Fibroblast of skin of back (primary cell): ENCODE measurements at places on chromosomes 2 and 18.

DNA sequence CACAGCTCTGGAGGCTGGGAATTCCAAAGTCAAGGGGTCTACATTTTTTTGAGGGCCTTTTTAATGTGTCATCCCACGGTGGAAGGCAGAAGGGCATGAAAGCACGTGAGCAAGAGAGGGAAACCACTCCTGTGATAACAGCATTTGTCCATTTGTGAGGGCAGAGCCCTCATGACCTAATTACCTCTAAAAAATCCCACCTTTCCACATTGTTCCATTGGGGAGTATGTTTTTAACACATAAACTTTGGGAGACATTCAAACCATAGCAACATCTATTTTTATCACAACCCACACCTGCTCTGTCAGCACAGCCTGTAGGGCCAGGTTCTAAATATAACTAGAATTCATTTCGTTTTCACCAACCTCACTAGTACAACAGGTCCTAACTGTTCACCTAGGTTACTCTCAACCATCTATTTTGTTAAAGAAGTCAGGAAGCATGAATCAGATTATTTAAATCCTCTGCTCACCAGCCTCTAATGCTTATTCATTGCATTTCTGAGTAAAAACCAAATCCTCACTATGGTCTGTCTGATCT is 92.2 kb upstream of the DPP10 start:
- DNase-seq = no peak

DNA sequence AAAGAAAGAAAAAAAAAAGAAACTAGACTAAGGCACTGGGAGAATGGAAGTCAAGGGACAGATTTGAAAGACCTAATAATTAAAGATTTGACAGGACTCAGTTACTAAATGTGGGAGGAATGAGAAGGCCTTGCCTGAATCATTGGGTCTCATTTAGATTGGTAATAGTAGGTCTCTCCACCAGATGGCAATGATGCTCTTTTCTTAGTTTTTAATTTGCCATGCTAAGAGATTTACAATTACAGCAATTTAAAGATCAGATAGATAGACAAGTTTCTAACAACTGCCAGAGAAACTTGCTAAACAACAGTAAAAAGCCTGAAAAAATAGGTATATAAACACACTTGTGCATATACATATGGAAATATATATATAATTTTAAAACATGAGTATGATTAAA is 153.0 kb downstream of the TMEM247 start:
- peak; percentile 72 for DNase-seq

DNA sequence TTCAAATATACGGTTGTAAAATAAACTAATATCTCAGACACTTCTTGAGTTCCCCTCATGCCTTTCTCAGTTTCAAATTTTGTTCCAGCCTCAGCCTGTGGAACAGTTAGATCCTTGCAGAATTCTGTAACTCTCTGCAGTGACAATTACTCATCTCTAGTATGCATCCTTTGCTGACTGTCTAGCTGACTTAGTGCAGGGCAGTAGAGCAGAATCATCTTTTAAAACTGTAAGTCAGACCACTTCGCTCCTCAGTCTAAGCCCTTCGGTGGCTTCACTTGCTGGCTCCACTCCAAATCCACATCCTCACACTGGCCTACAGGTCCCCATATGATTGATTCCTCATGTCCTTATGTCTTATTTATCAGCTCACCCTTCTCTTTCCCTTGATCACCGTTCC is 164.1 kb upstream of the ZSWIM2 start:
- peak; percentile 22 for DNase-seq

DNA sequence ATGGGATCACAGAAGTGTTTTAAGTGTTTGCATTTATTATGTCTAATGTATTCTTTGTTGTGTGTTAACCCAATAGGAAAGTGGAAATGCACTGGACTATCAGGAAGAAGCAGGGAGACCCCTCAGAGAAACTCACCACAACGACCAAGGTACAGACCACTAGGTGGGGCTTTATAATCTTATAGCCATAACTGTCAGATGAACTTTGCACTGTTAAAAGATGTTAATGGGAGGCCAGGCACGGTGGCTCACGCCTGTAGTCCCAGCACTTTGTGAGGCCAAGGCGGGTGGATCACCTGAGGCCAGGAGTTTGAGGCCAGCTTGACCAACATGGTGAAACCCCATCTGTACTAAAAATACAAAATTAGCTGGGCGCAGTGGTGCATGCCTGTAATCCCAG is 73.2 kb downstream of the SUMO1 start:
- DNase-seq = no peak

DNA sequence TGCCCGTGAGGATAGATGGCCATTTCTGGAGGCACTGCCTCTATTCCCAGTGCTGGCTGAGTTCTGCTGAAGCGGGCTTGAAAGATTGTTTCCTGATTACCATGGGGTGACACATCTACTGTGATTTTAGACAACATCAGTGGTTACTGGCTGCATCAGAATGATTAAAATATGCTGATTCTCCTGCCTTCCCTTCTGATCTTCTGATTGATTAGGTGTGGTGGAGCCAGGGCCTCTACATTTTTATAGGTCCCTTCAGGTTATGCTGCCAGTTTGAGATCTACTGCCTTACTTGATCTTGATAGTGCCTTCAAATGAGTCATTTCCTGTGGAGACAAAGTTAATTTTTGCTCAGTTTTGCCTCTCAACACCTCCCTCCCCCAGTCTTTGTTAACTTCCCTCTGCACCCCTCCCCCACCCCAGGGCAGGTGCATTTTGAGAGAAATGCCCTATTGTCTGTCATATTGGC is 31.6 kb upstream of the SNORC start:
- DNase-seq = no peak

DNA sequence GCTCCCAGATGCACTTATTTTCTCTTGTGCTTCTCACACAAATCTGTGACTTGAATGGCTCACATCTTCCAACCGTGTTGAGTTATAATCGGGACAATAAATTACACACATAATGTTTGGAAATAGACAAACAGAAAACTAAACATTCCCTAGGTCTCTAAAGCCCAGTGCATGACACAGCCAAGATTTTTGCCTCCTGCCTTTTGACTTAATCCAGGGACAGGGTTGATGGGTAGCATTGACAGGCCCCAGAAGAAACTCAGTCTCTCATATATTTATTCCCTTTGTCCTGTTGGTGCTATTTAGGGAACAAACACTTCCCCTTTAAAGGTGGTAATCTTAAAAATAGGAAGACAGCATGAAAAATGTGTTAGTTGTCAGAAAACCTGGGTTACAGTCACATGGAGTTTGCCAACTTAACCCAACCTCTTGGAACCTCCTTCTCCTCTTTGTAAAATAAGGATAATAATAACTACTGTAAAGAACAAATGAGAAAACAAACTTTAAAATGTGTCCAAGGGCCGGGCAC is 24.0 kb upstream of the ARPC2 start:
- DNase-seq = no peak

- DNase-seq = no peak
Observed at GRCh38 chr2:45850558-45850957, 199.1 kb downstream of the PRKCE start.

DNA sequence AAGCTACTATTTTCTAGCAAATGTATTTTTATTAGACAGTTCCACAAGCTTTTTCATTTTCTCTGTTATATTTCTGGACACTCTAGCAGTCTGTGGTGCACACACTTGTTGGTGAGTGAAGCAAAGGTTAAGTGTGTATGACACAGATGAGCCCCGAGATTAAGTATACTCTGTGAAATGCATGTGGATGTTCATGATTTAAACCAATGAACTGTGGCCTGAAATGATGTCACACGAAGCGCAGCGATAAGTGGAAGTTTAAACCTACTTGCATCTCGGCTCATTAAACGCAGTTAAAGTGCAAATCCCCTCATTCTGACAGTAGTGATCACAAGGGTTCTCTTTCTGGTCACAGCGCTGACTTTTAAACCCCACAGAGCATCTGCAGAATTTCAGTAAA is 1488.8 kb upstream of the NXPH2 start:
- DNase-seq = no peak

DNA sequence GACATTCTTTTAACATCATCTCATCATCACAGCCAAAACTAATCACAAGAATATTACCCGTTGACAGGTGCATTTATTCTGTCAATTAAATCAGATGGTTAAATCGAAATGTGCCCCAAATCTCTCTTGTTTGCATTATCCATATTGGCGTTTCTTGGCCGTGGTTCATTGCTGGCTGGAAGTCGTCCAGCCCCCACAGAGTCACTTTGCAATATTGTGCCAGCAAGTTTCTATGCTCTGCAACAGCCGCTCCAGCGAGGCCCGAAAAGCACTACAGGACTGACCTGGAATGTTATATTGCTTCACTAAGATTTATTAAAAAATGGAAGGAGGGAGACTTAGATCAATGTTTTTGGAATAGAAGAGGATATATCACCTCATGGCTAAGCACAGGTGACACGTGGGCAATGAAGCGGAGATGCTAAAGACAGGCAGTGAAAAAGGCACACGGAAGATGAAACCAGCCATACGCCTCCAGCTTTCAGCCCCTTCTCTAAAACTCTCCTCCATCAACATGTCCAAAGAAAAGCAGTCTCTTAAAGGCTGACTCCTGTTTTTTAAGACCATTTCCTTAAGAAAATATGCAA is 176.8 kb upstream of the VRK2 start:
- DNase-seq = no peak
